ENCODE measurements at places on chromosomes 6 and 20.
A peak's percentile ranks its signal among the peaks of the same experiment; 100 is the strongest.

DNA sequence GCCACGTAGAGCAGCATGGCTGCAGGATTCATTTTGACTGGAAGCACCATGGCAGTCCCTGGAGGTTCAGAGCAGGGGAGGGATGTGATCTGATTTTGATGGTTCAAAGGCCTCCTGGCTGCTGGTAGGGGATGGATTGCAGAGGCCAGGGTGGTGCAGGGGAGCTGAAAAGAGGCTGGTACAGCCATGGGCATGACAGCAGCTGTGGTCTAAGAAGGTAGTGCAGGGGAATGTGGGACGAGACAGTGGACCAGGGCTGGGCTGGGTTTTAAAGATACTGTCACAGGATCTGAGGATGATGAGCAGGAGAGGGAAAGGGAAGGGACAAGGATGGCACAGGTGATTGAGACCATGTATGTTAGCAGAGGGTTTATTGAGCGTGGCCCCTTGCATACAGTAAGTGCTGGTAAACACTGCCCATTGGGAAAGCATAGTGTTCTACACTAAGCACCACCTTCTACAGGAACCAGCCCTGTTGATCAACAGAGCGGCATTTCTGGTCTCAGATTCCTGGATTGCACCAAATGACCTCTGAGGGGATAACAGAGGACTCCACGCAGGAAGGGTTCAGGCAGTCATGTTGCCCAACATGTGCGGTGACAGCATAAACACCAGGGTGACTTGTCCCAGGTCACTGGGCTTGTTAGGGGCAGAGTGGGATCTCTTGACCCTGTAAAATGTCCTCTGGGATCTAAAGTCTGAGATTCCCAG lies 14.5 kb upstream of the SIRPA start:
- DNase-seq = no peak

- DNase-seq = no peak
These were observed 323.0 kb downstream of the ESR1 start for GRCh38 chr6:152130441-152130840.

GRCh38 chr6:45314146-45314545 lies 14.0 kb upstream of the RUNX2 start:
- DNase-seq = no peak

DNA sequence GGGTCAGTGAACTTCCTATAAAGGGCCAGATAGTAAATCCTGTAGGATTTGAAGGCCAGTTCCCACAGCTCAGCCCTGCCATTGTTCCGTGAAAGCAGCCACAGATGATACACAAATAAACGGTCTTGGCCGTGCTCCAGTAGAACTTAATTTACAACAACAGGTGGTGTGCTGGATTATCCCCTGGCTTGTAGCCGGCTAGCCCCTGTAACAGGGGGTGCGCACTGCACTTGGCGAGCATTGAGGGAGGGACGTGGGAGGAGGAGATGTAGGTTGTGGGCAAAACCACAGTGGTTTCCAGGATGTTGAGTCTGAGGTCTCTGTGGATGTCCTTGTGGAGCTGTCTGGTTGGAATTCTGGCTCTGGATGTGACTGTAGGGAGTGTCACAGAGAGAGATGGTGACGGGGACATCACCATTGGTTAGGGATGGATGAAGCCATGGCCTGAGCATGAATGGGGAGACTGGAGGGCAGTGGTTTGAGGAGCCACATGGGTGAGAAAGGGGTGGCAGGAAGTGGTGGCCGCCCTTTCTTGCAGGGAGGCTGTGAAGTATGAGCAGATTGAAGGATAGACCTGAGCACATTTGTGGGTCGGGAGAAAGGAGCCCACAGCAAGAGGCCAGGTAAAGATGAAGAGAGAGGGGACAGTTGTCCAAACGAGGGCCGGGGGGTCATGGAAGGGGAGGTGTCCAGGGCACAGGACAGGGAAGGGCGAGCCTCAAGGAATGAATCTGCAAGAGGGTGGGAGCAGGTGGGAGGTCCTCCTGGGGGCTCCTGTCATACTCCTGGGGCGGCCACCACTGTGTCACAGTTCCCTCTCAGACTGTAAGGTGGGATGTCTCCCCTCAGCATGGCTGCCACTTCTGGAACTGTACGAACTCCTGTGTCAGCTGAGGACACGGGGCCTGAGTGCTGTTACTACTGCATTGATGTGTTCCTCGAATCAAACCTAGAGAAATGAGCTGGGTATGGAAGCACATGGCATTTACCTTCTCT lies 53.6 kb downstream of the CDH26 start:
- DNase-seq = no peak

- DNase-seq = peak; percentile 86
These were observed 45.7 kb downstream of the OR2B2 start for GRCh38 chr6:27866357-27867050.

- no peak for DNase-seq
These were observed 92.8 kb upstream of the FRMD1 start for GRCh38 chr6:168171673-168172353.

- no peak for DNase-seq
These were observed 59.6 kb upstream of the CDH4 start for GRCh38 chr20:61192337-61192950.

- DNase-seq = peak; percentile 70
These were observed 2.2 kb upstream of the BFSP1 start for GRCh38 chr20:17533396-17533795.

DNA sequence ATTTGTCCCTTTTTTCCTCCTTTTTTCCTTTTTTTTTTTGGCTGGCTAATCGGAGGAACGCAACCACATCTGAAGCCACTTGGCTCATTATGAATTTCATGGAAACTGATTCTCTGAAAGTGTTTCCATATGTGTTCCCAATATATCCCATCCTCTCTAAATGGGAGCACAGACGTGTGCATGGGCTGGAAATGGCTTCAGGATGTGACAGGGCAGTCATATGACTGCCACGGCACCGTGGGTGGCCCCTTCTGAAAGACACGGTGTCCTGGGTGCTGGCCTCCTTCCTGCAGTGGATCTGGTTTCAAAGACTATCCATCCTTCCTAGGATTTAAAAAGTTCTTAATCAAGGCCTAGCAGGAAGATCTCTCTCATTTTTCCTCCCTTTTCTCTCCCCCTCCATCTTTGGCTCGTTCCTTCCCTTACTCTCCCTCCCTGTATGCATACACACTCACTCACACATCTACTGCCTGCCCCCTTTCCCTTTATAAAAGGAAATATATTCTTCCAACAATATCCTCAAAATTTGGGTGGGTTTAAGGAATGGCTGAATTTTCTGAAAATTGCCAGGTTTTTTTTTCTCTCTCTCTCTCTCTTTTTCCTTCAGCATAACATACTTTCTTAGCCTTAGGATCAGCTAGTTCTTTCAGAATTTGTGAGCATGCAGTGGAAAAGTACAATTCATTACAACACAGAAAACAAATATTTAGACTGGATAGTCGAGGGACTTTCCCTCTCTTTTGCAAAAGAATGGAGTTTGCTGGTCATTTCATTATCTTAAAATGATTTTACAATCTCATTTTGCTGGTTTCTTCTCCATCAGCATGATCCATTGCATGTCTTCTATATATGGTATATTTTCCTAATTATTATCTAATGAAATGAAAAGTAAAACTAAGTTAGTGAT lies 161.2 kb upstream of the SUPT3H start:
- DNase-seq = peak; percentile 63

DNA sequence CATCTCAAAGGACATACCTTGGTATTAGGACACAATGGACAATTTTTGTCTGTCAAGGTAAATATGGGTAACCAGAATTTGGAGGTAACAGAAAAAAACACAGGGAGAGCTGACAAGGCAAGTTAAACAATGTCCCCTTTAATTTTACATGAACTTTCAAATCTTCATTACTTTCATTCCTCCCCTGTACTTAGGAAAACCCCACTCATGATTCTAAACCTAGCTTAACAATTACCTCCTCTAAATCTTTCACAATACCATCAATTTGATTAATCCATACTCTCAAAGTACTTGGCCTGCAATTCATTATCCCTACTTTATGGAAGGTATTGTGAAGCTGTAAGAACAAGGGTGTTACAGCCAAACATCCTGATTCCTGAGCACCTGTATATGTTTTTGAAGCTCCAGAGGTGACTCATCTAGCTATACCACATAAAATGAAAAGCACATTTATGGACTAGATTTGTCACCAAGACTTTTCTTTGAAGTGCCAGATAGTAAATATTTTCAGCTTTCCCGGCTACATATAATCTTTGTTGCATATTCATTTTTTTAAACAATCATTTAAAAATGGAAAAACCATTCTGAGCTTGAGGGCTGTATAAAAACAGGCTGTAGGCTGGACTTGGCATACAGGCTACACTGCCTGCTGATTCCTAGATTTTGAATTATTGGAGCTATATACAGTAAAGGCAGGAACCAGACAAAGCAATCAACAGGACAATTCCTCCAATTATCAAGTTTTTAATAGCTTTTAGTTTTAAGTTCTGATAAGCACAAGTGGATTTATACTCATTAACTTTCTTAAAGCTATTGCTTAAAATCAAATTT lies 22.9 kb downstream of the DEK start:
- no peak for DNase-seq

GRCh38 chr6:56852260-56853010 lies 102.5 kb upstream of the BEND6 start:
- DNase-seq = no peak

GRCh38 chr20:35240083-35240810 lies 13.8 kb downstream of the MMP24 start:
- DNase-seq = no peak

DNA sequence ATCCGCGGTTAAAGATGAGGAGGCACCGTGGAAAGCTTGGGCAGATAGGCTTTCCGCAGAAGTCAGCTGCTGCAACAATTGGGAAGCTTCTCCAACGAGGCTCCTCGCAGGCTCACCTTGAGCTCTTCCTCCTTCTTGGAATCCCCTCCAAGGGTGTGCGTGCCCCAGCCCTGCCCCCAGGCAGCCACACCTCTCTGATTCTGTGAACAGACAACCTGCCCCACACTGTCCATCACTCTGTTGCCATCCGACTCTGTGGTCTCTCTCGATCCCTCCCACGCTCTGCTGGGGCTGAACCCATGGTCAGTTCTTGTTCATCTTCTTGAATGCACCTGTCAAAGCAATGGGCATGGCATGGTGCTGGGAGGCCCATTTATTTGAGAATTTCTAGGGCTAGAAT lies 31.5 kb downstream of the PACSIN1 start:
- DNase-seq = no peak

DNA sequence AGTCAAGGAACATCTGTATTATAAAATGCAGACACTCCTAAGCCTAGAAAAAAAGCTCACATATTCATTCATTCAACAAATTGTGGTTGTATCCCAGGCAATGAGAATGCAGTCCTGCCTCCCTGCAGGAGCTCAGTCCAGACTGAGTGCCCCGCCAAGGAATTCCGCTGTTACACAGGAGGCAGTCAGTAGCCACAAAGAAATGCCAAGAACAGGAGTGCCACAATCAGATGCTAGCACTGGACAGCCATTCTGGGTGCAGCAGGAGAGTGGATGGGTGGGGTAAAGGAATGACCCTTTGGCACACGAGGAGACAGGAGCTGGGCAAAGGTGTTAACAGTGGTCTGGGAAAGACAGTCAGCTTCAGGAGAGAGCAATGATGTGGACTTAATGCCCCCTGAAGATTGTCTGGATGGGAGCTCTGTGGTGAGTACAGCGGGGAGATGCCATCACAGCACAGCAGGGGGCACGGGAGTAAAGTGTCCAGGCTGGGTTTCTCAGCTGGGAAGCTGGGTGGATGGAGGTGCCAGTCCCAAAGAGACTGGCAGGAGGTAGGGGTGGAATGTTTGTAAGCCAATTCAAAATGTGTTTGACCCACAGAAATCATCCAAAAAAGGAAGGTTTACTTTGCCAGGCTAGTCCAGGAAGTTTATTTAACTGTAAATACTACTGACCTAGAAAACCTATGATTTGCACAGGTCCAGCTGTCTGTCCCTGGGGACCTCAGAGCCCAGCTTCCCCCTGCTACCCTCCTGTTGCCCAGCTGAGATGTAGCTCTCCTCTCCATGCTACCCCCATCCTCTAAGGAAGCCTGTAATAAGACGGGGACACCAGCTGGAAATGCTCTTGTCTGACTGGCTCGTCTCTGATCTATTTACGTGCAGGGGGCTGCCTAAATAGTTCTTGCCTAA lies 84.1 kb downstream of the SLC23A2 start:
- peak; percentile 18 for DNase-seq

DNA sequence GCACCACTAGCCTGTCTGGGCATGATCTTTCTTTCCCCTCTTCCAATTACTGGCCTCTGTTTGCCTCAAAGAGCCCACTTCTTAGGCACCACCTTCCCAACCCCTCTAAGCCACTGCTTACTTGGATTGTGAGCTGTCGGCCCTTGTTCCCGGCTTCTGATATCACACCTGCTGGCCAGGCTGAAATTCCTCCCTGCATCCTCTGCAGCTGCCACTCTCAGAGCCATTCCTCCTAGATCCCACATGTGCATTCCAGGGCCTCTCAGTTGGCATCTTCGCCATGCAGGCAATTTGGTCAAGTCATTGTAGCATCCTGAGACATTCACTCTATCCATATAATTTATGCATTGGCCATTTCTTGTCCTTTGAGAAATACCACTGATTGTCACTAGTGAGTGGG lies 135.9 kb downstream of the OLIG3 start:
- DNase-seq = no peak

GRCh38 chr6:112086744-112087135 lies 542 bp downstream of the TUBE1 start:
- peak; percentile 78 for DNase-seq

Measured in mesenchymal stem cell (in vitro differentiated cells and primary cell).